ENCODE measurements at places on chromosomes 1 and 21. TPM values are rescaled to one million over a fixed set of nuclear protein-coding genes. Genes with fewer than 3 reads are reported as not detected.
A peak's percentile ranks its signal among the peaks of the same experiment; 100 is the strongest.

- H3K4me3 ChIP-seq = no peak overlapping the region
- peaks cover 26% of the 10 kb centered on the region for H3K4me1 ChIP-seq
- DNase-seq = no peak
- H3K27me3 ChIP-seq = peaks cover 9% of the 10 kb centered on the region
Observed at GRCh38 chr1:204624631-204625216, 60.8 kb downstream of the LRRN2 start.

DNA sequence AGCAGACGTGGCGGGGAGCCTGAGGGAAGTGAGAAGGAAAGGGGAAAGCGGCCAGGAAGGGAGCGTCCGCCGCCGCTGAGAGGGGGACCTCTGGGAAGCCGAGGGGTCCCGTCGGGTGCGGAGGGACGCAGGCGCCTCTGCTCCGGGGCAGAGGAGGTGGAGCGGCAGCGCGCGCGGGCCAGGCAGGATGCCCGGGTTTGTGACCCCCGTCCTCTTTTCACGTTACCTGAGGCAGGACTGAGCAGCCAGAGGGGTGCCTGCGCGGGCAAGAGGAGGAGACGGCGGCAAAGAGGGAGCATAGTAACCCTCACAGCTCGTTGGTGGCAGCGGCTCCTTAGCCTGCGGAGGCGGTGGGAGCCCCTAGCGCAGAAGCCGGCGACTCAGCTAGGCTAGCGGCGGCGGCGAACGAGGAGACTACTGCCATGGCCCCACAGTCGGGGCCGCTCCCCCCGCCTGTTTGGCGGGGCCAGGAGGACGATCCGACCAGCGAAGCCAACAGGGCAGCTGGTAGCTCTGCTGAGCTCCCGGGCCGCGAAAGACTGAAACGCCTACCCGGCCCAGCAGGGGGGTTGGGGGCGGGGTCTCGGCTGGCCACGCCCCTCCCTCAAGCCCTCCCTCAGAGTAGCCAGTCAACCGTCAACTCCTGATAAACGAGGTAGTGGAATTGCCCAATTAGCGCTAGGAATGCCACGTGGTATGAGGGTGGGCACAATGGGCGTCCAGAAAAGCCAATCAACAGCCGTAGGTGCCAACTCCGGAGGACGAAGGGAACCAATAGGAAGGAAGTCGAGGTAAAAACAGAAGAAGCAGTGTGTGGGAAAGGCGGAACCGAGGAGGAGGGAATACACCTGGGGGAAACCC, at the start of gene TESK2:
TESK2 (minus strand) TSS at position 538 of the 861 bp plus-strand sequence. CDS start 33,378 bp downstream, outside the sequence.
- peak; percentile 96 for DNase-seq
- no peak within 1 kb of the TSS for H3K4me3 ChIP-seq
- H3K36me3 ChIP-seq = no peaks in the 10 kb centered on the region
- H3K27me3 ChIP-seq = peaks cover 5% of the 10 kb centered on the region

GRCh38 chr1:8217011-8217711, 100.8 kb upstream of the SLC45A1 start:
- H3K4me3 ChIP-seq = peak overlapping the region; percentile 63
- H3K36me3 ChIP-seq = peaks cover 4% of the 10 kb centered on the region
- peaks cover 10% of the 10 kb centered on the region for H3K4me1 ChIP-seq

- H3K27me3 ChIP-seq = peaks cover 7% of the 10 kb centered on the region
- no peak overlapping the region for H3K4me3 ChIP-seq
- DNase-seq = no peak
- H3K36me3 ChIP-seq = no peaks in the 10 kb centered on the region
Observed at GRCh38 chr1:95119273-95119672, 2.1 kb downstream of the TLCD4 start.

DNA sequence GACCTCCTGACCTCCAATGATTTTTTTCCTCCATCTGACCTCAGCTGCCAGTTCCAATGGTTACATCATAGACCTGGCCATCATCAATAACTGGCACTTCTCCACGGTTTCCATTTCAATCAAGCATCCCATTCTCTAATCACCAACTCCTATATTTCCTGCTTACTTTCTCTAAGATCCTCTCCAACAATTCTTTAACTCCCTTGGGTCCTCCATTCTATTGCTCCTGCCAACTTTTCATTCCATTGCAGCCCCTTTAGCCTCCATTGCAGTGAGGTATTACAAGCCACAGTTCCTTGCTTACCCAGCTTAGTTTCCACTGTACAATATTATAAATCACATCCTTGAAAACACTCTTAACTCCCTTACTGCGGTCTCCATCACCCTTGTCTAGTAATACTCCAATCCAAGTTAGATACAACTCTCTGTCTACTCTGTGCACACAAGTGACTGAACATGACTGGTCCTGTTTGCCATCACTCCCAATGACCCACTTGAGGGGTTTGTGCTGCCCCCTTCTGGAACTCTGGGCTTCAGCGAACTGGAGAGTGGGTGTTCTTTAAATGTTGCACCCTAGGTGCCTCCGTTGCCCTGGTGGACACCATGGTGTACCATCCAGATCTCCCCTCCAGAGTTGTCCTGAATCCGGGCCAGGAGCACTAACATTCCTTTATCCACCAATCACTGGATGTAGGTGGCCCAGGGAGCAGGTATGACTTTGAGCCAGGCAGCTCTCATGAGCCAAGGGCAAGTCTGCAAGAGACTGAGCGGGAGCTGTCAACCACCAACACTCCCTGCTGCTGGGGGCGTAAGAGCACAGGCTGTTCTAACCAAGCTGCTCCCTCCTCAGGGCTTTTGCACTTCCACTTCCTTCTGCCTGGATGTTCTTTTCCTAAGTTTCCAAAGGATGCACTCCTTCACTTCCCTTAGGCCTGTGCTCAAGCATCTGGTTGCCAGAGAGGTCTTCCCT, 3.7 kb upstream of the FNDC7 start:
- H3K27me3 ChIP-seq = peaks cover 6% of the 10 kb centered on the region
- H3K4me1 ChIP-seq = peaks cover 11% of the 10 kb centered on the region
- no peaks in the 10 kb centered on the region for H3K36me3 ChIP-seq
- no peak for DNase-seq
- H3K4me3 ChIP-seq = no peak overlapping the region

Gene VASH2
- total RNA-seq = 8.3 TPM

Gene ARMH1
- 4.1 TPM for total RNA-seq

Gene SYT2
- 0.33 TPM for total RNA-seq
